ENCODE measurements at places on chromosomes 12 and 14.

GRCh38 chr14:105842105-105842504 is 315.7 kb downstream of the TMEM121 start:
- no peak for DNase-seq

GRCh38 chr12:104604070-104604994 is 147.6 kb downstream of the CHST11 start:
- no peak for DNase-seq

DNA sequence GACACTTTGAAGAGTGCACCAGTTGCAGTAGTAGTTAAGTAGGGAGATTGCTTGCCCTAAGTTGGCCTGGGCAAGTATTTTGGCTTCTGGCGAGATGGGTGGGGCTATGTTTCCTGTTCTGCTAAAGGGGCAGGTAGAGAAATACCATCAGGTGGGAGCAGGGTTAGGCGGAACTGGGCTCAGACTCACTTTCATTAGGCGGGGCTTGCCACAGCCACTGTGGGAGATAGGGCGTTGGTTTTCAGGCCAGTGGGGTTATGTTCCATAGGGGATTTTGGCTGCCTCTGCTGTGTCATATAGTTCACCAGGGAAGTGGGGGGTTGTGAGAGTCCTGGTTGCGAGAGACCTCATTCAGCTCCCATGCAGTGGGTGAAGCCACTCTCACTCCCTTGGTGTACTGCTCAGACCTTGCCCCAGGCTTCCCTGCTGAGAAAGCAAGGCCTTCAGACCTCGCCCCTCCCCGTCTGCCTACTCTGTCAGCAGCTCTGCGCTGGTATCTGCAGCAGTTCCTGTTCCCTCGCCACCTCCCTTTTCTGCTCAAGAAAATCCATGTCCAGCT is 43.3 kb downstream of the AEBP2 start:
- peak; percentile 14 for DNase-seq

DNA sequence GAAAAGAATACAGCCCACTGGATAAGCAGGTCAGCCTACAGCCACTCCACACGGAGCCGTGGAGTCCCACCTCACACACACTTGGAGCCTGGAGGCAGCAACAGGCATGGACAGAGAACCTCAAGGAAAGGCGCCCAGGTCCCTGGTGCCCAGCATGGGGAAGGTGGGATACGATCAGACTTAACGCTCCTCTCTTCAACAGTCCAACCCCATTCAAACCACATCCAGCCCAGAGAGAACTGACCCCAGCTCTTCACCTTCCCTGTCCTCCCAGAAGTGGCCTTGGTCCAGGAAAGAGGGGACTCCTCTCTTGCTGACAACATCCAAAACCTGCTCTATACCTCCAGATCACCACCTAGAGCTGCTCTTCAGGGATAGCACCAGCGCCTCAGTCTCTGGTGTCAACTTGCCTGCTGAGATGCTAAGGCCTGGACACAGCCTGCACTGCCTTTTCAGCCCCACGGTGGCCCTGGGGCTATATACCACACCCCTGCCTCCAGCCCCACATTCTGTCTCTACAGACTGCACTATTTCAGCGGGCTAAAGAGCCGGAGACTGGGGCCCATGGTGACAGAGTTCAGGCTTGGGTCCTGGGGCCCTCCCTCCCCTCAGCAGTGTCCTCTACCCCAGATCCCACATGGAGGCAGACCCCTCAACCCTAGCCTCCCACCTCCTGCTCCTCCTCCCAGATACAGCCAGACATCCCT is 7.0 kb downstream of the ADCY6 start:
- no peak for DNase-seq

DNA sequence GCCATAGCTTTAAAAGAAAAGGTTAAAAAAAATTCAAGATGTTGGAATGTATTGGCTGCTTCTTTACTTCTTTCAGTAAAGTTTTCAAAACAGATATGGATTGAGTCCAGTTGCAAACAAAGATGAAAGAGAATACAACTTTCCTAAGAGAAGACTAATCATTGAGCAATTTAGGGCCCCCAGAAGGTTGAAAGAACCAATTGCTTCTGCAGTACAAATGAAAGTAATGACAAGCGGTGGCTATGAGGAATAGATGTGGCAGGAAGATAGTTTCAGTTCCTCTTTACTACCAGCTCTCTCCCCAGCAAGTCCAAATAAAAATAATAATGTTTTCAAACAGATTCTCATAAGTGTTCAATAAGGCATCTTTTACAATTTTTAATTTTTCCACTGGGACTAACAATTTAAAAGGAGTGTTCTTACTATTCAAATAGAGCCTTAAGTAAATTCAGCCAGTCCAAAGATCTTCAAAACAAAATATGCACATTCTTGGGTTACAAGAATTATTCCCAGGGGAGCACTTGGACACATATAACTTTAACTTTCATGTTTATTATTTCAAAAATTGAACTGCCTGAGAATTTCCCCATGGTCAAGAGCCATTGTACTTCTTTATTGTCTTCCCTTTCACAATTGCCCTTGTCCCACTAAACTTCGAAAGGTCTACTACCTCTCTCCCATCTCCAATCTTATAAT is 62.3 kb upstream of the PPP1R12A start:
- no peak for DNase-seq

- DNase-seq = no peak
Observed at GRCh38 chr14:94388384-94389103, at the start of gene SERPINA1. Gene SERPINA1, minus strand, starts transcription at chr14:94388602. Its CDS starts 5,365 bp downstream, at chr14:94383237.

GRCh38 chr12:7869137-7869536 is 3.6 kb downstream of the SLC2A14 start:
- no peak for DNase-seq

GRCh38 chr12:6605421-6606330 is 1.5 kb downstream of the CHD4 start:
- peak; percentile 53 for DNase-seq

DNA sequence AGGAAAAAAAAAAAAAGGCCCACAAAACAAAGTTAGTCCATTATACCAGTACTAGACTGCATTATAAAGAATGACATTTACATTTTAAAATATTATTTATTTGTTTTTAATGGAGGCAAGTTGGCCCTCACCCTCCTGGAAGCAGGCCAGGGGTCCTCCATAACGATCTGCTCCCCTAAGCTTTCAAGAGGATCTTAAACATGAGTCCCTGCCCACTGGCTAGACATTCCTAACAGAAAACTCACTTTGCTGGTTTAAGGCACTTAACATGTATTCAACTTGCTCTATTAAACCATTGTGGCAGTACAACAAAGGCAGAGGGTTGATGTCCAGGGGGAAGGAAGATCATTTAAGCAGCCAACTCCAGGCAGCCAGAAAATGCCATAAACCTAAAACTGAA is 111.4 kb downstream of the STXBP6 start:
- no peak for DNase-seq

DNA sequence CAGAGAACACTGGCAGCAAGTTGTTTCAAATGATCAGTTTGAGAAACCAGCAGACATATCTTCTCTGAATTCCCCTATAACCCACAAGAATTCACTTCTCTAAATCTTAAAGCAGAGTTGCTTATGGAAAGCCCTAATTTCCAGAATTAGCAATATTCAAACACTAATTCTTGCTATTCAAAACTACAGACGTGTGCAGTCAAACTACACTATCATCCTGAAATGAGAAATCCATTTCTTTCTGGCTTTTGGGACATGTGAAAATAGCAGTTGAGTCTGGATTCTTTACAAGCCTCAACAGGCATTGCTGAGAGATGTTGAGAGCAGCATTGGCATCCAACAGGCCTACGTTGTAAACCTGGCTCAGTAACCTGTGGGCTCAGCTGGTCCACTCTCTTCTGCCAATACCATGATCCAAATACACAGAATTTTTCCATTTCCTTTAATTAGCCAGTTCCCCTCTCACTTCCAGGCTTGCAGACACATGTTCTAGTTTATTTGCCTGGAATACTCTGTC is 74.6 kb upstream of the TMTC1 start:
- no peak for DNase-seq

- DNase-seq = peak; percentile 10
Observed at GRCh38 chr12:51972849-51973273, 21.4 kb downstream of the ACVR1B start.

DNA sequence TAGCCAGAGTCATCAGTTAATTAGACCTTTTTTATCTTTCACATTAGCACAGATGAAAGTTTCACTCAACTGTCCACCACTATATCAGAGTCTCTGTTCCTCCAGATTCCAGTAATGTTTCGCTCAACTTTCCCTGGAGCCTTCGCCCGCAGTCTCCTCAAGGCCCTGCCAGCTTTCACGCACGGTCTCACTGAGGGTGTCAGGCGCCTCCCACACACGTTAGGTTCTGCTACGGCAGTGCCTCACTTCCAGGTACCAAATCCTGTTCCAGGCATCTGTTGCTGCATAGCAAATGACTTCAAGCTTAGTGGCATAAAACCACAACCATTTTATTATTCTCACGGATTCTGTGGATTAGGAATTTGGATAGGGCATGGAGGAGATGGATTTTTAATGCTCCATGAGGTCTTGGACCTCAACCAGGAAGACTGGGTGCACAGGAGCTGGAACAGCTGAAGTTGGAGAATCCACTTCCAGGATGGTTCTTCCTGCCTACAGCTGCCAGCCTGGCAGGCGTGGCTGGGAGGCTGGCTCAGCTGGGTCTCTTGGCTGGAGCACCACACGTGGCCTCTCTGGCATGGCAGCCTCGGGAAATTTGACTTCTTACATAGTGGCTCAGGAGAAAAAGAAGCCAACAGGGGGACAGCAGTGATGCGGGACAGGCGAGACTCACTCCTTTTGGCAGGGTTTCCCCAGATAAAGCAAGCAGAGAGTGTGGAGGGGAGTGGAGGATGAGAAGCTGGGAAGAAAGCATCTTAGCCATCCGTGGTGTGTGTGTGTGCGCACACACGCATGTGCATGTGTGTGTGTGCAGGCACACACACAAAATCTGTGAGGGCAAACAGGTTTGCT is 21.3 kb upstream of the BCDIN3D start:
- no peak for DNase-seq

GRCh38 chr14:77889971-77890442 is 90.1 kb downstream of the ADCK1 start:
- DNase-seq = no peak

DNA sequence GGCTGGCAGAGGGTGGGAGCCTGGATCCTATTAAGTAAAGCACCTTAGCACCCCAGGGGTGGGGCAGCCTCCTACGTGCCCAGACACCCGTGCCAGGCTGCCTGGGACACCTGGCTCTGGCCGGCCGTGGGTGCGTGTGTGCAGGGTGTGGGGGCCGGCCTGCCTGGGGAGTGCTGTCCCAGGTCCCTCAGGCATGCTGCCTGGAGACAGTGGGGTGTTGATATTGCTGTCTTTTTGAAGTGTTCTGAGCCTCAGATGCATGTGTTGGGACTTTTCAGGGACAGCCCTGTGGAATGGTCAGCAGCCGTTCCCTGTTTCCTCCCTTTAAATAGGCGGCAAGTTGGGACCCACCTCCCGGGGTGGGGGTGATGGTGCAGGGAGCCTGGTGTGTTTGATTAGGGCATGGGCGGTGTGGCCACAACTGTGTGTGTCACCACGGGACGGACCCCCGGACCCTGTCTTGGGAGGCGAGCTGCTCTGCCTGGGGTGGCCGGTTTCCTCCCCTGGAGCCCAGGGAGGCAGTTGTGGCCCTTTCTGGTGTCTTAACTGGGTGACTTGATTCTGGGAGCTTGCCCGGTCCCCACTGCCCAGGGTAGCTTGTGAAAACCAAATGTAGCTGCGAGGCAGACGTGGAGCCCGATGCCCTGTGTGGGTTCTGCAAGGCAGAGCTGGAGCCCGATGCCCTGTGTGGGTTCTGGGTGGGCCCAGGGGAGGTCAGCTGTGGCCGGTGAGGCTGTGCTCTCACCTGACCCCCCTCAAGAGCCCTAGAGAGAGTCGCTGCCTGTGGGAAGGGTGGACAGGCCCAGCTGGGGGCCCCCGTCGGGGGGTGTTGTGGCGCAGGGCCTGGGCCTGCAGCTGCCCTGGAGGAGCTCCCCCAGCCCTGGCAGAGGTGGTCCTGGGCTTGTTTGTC is 8.2 kb downstream of the ULK1 start:
- no peak for DNase-seq

DNA sequence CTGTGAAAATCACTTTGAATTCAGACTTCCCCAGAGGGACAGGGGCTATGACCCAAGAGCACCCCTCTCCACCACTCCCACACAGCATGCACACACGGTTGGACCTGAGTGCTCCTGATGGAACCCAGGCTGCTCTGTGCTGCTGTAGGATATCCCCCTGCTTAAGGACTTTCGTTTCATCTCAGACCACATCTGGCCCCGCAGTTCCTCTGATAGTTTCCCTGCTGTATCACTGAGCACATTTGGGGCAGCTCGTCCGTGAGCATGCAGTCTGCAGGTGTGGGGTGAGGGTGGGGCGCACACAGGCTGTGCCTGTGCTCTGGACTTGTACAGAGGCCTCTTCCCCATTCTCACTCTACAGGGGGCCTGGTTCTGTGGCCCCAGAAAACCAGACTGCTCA is 345.2 kb upstream of the FKBP4 start:
- DNase-seq = no peak

DNA sequence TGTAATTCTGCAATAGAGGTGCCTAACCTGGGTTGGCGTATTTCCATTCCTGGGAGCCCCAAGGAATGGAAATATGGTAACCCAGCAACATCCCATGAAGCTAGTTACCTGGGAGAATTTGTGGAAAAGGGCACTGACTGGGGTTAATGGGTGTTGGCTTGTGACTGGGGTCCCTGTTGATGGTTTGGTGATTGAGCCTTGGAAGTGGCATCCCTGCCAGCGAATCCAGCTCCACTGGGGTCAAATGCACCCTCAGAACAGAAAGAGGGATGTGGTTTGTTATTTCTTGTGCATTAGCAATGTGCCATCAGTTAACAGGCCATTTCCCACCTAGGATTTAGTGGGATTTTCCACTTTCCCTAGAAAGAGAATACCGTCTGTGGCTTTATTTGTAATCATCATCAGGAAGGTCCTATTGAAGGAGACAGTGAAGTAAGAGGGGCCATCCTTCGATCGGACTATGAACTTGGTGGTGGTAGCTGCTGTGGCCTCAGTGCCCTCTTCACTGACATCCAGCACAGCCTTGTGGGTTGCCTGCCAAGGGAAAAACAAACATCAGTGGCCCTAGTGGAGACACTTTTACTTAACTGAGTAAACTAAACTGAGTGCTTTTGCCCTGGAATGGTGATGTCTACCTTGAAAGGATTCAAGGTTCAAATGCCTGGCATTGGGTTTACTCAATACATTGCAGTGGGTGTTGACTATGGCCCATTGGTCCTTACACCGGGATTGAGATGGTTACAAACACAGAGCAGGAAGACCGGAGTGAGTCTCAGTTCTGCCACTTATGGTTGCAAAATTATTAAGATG is 10.4 kb upstream of the SERPINA11 start:
- DNase-seq = no peak

DNA sequence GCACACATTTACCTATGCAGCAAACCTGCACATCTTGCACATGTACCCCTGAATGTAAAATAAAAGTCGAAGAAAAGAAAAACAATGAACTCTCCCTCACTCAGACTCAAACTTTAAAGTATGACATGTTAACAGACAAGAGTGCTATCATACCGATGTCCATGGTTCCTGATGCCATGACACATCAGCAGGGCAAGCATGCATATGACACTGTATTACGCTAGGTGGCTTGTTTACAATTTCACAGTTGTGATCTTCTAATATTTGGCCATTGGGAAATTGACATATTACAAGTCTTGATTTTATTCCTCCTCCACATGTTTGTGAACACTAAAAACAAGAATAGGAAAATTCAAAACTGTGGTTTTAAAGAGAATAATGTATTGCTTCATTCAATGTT is 126.6 kb downstream of the ADAMTS20 start:
- DNase-seq = no peak

- DNase-seq = no peak
Observed at GRCh38 chr12:46554460-46554859, 181.9 kb upstream of the SLC38A2 start.

- DNase-seq = no peak
Observed at GRCh38 chr12:91866566-91866965, 279.1 kb downstream of the BTG1 start.
